T-helper 2 cell (primary cell): ENCODE measurements at places on chromosomes 16 and 17.
A peak's percentile ranks its signal among the peaks of the same experiment; 100 is the strongest.

GRCh38 chr17:63382136-63382535, 64.0 kb downstream of the CYB561 start:
- DNase-seq: no peak

- no peak for DNase-seq
Observed at GRCh38 chr17:67578142-67578457, 139.6 kb upstream of the NOL11 start.

DNA sequence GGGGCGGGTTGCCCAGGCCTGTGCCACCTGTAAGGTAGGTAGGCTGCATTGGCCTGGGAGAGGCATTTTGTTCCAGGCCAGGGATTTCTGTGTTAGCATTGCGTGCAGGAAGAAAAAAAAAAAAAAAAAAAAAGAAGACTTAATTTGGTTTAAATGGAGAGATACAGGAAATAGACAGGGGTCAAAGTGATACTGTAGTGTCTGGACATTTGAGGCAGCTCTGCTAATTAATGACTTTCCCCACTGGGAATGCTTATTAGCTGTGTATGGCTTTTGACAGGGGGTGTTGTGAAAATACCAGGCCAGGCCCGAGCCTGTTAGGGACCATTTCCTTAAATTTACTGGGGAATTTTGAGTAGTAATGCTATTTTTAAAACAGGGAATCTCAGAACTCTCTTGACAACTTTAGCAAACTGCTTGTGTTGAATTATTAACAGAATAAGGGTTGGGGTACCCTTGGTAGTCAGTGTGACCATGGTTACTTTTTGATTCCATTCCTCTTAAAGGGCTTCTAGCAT, 1.0 kb downstream of the MAP2K4 start:
- no peak for DNase-seq

- no peak for DNase-seq
Observed at GRCh38 chr17:14015271-14015670, 54.0 kb upstream of the COX10 start.

DNA sequence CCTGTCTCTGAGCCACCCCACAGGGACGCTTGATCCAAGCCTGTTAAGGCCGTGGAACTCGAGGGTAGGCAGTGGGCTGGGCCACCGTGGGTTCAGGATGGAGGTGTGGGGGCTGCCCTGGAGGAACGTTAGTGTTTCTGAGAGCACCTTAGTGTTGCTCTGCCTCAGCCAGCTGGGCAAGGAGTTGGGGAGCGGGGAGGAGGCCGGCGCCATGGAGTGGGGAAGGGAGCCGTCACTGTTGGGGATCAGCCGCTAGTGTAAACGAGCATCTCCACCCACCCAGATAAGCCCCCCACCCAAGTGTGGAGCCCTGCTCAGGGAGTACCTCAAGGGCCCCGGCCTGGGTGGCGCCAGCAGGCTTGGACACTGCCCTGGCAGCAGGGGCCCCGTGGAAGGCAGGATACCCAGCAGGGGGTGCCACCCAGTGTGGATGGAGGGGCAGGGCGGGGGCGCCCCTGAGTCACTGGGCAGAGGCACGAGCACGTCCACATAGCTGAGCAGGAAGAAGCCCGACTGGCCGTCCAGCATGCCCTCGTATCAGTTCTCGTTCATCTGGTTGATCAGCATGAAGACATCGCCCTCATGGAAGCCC, 98.6 kb downstream of the KPNA2 start:
- no peak for DNase-seq

DNA sequence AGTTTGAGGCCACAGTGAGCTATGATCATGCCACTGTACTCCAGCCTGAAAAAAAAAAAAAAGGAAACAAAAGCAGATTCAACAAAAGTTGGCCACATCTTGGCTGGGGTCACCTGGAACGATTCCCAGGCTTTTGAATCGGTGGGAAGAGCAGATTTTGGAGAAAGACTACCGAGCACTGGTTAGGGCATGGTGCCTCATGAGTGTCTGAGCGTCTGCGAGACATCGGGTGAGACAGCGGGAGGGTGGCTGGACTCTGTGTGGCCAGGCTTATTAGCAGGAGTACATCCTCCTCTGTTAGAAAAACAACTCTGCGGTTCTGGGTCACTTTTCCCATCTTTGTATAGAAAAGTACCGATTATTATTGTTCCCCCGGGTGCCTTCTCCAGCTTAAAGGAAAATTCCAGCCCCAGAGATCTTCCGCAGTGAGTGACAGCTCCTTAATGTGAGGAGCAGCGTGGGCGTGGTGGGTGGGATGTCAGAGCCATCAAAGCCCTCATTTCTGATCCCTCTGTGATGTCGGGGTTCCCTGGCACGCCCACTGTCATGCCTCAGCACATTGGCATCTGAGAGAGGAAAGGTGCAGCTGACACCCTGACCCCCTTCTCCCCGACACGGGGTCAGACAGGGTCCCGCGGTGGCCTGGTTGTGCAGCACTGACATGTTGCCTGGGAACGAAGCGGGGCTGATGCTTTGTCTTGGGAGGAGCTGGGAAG, 6.9 kb downstream of the RGS9 start:
- DNase-seq: no peak

- peak; percentile 16 for DNase-seq
Observed at GRCh38 chr16:69345923-69346322, 5.7 kb downstream of the TMED6 start.

DNA sequence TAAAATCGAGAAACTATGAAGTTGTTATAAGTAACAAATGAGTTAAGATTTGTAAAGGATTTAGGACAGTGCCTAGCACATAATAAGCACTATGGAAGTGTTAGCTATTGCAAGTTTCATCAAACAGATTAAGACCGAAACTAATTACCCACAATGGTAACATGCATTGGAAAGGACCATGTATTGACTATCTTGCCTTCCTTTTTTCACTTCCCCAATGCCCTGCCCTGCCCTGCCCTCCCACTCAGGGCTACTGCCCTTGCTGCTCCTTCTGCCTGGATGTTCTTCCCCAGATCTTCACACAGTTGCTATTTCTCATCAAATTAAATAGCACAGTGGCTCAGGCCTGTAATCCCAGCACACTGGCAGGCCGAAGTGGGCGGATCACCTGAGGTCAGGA, 202.1 kb upstream of the PSMD7 start:
- no peak for DNase-seq

DNA sequence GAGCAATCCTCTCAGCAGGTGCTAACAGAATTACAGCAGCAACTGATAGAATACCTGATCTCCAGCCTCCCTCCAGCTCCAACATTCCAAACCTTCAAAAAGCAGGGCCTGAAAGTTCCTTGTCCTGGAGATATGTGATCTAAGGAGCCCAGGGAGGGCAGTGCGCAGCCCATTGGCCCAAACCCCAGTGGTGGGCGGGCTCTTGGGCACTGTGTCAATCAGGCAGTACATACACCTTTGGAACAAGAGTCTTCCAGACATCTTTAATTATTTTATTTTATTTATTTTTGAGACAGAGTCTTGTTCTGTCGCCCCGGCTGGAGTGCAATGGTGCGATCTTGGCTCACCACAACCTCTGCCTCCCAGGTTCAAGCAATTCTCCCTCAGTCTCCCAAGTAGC, 24.2 kb downstream of the SLC12A3 start:
- no peak for DNase-seq

DNA sequence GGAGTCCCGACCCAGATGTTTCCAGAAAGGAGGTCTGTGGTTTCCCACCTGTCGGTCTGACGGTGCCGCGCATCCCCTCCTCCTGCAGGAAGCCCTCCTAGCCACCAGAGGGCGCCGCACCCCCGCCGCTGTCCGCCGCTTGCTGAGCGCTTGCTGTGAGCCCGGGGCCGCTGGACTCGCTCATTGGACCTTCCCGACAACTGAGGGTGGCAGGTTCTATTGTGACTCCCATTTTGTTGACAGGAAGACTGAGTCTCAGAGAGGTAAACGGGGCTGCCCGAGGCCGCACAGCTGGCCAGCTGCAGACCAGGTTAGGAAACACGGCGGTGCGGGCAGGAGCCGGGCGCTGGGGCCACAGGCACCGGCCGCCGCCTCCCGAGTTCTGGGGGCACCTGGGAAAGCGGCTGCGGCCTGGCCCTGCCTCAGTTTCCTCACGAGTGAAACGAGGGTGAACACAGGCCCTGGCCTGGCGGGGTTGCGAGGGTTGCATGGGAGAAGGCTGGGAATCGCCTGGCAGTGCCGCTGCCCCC, 191.1 kb upstream of the CIBAR2 start:
- peak; percentile 54 for DNase-seq

DNA sequence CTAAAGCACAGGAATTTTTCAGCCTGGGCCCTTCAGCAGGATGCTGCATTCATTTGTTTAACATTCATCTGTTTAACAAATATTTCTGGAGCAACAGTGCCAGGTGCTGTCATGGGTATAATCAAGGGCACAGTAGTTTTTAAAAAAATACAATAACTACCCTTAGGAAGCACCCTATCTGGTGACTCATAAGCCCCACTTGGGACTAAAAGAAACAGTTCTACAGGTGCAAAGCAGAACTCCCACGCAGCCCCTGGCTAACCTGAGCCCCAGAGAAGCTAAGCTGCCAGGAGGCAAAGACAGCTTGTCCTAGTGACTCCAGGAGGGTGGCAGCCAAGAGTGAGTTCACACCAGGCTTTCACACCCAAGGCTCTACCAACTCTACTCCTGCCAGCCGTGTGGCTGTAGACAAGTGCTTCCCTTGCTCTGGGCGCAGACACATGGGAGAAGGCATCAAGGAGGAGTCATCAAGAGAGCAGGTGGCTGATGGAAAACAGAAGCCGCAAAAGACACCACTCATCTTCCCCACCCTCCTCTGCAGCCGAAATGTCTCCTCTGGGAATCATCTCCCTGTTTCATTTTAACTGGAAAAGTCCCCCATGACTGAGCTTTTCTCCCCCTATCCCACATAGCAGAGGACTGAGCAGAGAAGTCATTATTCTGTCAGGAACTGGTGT, 14.4 kb downstream of the CUEDC1 start:
- no peak for DNase-seq

DNA sequence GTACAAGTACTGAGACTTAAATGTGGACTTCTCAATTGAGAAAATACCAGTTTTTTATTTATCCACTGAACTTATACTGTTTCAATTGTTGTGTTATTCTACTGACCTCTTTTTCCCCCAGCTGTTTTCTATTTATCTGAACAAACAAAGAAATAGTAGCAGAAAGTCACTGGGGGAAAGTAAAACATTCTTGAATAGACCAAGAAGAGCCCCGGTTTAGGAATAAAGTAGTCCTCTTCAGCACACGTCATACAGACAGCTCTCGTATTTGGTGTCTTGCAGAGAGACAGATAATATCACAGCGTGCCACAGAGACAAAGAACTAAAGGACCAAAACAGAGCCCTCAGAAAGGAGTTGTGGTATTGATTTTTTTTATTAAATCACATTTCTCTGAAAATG, 1159.1 kb upstream of the CDH8 start:
- no peak for DNase-seq

- DNase-seq: no peak
Observed at GRCh38 chr17:30476726-30477082, 504 bp upstream of the GOSR1 start.

DNA sequence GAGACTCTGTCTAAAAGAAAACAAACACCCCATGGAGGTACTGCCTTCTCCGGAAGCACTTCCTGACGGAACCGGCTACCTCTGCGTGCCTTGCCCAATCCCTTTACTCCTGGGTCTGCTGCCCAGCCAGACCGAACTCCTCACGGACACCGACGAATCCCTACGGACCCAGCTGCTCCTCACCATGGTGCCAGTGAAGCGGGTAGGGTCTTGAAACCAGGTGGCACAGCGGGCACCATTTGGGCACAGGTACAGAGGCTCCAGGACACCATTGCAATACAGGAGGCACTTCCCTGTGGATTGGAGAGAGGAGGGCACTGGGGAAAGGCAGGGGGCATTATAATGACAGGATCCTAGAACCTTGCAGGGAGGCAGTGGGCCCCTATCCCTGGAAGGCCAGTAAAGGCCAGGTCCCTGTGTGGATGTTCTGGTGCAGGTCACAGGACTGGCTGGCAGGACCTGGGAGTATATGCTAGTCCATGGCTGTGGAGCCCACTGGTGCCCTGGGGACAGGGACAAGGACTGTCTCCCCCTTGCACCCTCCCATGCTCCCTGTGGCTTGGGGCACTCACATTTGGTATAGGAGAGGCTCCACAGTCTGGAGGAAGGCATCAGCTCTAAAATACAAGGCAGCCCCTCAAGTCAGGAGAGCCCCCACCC, 2.3 kb downstream of the SLC25A39 start:
- DNase-seq: no peak

- no peak for DNase-seq
Observed at GRCh38 chr17:68497885-68498319, 14.3 kb upstream of the PRKAR1A start.

- no peak for DNase-seq
Observed at GRCh38 chr17:58280480-58281217, at the start of gene MPO. MPO (minus strand) TSS chr17:58280935; CDS start chr17:58280758, 177 bp downstream.

DNA sequence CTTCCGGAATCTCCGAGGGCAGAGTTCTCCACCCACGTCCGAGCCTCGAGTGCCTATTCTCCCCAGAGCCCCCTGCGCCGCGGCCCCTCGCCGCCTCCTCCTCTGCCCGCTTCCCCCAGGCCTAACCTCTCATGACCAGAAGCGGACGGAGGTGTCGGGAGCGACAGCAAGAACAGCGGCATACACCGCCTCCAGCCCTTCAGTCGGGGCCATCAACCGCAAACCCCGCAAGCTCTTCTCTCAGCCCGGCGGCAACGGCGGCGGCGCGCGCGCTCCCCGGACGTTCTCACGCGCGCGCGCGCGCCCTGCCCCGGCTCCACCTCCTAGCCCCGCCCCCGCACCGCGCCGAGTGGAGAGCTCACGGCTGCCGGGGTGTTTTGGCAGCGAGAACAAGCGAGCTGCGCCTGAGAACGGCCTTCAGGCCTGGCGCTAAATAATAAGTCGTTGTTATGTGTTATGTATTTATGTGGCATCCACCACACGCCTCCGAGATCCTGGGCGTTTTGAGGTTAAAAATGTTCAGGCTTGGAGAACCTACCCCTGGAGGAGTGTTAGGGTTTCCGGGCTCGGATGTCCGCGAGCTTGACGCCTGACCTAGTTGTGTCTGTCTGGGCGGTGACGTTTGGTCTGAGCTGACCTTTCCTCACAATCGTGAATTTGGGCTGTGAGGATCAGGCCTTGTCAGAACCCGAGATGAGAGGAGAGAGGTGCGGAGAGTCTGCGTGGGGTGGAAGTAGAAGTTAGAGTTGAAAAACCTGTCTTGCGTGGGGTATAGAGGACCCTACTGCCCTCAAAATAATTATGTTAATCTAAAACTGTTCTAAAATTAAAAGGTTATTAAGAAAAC, at the start of gene RNFT1:
RNFT1 (minus strand) TSS at position 259 of the 847 bp plus-strand sequence; CDS start at position 182, 77 bp downstream.
- peak; percentile 86 for DNase-seq

DNA sequence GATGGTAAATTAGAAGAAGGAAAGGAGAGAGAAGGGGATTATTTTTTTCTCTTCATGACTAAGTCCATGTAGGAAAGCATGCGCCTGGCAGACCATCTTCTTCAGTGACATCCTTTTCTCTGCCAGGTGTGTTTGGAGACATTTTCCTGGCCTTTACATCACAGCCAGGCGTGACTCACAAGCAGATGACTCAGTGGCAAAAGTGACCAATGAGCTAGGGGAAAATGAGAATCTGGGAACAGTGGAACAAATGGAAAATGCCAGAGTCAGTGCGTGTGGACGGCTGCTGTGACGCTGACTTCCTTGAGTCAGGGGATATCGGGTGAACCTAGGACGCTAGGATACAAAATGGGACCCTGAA, 9.4 kb downstream of the KIAA0513 start:
- no peak for DNase-seq
